Fibroblast of skin of right biceps (primary cell): ENCODE measurements at places on chromosomes 5 and 9.
A peak's percentile ranks its signal among the peaks of the same experiment; 100 is the strongest.

DNA sequence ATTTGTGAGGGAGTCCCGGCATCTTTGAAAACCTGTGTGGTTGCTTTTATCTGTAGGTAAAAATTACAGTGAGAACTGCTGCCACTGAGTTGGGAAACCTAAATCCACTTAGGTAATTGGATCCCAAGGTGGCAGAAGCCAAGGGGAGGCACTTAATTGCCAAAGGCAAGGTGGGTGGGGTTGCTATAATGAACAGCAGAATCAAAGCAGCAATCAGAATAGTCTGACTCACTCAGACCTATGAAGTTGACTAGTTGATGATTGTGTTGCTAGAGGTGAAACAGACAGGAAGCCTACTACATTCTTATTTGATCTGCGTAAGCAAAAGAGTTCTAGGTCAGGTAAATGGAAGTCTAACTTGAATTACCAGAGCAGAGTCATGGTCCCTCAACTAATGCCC lies 17.3 kb upstream of the BICD2 start:
- DNase-seq: no peak

- DNase-seq: no peak
Observed at GRCh38 chr9:126501383-126502331, 112.1 kb upstream of the LMX1B start.

GRCh38 chr9:37746448-37747270 lies 6.9 kb upstream of the TRMT10B start:
- peak; percentile 21 for DNase-seq

GRCh38 chr9:135455401-135456030 lies 24.1 kb upstream of the PPP1R26 start:
- no peak for DNase-seq

GRCh38 chr5:40984884-40985283 lies 75.6 kb downstream of the C7 start:
- peak; percentile 27 for DNase-seq

GRCh38 chr9:128249908-128250838 lies 25.6 kb downstream of the GOLGA2 start:
- peak; percentile 69 for DNase-seq

GRCh38 chr5:22102823-22103359 lies 750.3 kb downstream of the CDH12 start:
- no peak for DNase-seq

- DNase-seq: peak; percentile 31
Observed at GRCh38 chr9:127451858-127452656, 747 bp downstream of the LRSAM1 start.

GRCh38 chr5:124342584-124342983 lies 403.9 kb downstream of the ZNF608 start:
- DNase-seq: no peak

GRCh38 chr5:88952996-88953643 lies 70.1 kb upstream of the MEF2C start:
- DNase-seq: no peak

- no peak for DNase-seq
Observed at GRCh38 chr9:108708448-108708847, 147.3 kb downstream of the ACTL7B start.

- DNase-seq: no peak
Observed at GRCh38 chr9:27627188-27627564, 53.9 kb upstream of the C9orf72 start.

GRCh38 chr5:86570427-86571083 lies 47.2 kb upstream of the COX7C start:
- no peak for DNase-seq

DNA sequence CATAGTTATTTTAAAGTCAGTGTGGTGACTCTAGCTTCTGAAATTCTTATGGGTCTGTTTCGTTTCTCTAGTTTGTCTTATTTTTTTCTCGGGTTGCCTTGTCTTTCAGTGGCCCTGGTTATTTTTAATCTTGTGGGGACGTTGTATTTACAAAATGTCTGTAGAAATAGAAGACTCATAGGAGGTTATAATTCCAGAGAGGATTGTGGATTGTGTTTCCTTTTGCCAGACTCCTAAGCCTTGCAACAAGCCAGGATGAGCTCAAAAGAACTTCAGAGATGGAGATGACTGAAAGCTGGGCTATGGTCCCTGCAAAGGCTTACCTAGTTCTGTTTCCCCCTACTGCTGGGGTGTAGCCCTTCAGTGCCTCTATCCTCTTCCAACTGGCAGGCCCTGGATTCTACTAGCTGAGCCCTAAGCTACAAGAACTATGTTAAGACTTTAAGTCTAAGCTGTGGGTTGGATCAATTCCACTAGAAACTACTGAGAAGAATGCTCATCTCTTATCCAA lies 32.2 kb upstream of the LECT2 start:
- peak; percentile 58 for DNase-seq

DNA sequence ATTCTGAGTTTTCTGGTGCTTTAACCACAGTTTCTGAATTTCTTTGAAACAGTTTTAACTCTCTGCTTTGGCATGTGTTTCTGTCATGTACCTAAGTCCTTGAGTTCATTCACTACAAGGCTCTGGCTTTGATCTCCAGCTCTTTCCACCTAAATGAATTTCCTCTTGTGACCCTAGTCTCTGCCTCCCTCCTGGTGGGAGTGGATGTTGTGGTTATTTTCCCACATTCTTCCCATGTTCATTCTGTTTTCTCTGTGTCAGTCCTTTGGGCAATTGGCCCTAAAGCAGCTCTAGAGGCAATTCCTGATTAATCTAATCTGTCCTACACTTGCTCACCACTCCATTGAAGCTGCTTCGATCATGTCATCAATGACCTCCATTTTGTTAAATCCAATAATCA lies 28.4 kb upstream of the DPYSL3 start:
- DNase-seq: peak; percentile 15

- peak; percentile 70 for DNase-seq
Observed at GRCh38 chr5:112779531-112779930, 41.8 kb downstream of the APC start.

DNA sequence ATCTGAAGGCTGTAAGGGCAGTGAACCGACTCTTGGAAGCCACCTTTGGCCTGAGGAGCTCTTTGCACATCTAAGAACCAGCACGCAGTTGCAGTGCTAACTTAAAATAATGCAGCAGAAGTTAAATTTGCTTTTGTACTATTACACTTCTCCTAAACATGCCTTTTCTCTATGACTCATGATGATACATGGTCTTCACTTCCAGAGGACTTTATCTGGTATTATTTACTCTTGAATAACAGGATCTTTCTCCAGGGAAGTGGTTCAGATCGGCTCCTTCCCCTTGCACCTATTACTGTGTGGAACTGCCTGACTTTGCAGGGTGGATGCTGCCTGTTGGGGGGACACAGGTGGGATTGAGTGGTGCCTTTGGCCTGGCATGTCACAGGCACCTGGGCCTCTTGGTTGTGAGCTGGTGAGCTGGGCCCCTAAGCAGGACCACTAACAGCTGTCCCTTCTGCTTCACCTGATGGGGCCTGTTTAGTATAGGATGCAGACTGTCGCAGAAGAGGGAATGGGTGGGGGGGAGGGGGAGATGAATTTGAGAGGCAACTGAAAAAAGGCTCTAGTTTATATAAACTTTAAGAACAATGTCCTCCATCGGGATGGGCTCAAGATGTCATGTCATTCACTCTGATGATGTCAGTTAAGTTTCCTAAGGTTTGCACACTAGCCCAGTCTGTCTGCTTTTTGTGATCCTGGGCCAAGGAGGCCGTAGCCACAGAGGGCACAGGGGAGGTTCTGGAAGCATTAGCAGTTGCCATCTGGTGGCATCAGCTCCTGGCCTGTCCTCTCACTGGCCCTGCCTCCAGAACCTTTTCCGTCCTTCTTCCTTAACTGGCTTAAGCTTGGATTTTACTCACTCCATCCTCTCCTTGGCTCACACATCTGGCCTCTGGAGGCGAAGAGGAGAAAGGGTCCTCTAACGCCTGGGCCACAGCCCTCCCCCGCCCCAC lies 33.9 kb upstream of the GABBR2 start:
- peak; percentile 58 for DNase-seq

DNA sequence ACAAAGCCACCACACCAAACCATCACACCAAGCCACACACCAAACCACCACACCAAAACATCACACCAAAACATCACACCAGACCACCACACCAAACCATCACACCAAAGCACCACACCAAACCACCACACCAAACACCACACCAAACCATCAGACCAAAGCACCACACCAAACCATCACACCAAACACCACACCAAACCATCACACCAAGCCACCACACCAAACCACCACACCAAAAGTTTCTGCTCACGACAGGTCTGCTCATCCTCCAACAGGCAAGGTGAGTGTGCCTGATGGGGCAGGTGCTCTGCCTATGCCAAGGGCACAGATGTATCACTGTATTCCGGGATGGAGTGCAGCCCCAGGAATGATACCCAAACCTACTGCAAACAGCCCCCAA lies 87.9 kb upstream of the FSTL4 start:
- DNase-seq: no peak

GRCh38 chr9:91307279-91307678 lies 54.4 kb downstream of the AUH start:
- no peak for DNase-seq

GRCh38 chr5:150582241-150583109 lies 58.0 kb upstream of the SYNPO start:
- DNase-seq: peak; percentile 83

DNA sequence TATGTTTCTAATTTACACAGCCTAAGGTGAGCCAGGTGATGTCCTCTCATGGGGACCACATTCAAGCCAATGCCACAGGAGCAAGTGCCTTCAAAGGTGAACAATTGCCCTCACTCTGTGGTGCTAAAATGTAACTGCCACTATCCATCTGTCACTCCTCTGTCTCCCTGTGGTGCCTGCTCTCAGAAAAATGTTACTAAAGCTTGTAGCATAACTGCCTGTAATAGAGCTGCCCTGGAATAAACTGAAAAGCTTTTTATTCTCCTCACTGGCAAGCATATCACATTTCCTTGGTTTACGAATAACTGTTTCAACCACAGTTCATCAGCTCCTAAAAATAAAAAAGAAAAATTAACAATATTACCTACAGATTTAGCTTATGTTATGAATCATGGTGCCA lies 142.4 kb downstream of the ST8SIA4 start:
- DNase-seq: peak; percentile 5

DNA sequence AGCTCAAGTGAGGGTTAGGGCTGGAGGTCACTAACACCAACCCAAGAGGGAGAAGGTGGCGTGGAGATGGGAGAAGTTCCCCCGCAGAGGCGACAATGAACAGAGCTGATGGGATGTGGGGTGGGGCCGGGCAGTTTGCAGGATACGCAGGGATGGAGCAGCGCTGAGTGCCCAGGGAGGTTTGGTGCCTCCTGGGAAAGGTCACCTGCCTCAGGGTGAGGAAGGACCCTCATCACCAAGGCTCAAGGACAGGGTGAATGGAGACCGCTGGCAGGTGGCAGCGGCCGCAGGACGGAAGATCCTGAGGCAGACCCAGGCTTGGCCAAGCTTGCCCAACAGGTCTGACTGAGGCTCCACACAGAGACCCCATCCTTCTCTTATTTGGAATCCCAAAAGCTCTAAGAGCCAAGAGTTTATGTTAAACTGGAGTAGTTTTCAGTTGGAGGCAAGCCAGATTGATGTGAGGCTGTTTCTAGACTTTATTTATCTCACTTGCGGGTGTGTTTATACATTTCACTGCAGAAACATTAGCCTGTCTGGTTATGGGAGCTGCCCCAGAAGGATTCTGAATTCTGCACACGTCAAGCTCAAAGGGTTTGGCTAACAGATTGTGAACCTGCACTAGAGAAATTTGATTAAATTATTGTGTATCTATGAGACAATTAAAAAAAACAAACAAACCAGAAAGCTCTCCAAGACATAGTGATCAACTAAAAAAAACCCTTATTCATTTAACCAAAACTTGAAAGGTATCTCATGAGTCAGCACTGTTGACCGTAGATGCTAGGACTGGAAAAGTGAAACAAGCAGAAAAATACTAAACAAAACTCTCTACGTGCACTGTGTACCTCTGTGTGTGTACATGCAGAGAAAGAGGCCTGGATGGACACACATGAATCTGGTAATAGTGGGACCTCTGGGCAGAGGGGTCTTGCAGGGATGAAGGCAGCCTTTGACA lies 146.2 kb upstream of the PHYKPL start:
- no peak for DNase-seq

DNA sequence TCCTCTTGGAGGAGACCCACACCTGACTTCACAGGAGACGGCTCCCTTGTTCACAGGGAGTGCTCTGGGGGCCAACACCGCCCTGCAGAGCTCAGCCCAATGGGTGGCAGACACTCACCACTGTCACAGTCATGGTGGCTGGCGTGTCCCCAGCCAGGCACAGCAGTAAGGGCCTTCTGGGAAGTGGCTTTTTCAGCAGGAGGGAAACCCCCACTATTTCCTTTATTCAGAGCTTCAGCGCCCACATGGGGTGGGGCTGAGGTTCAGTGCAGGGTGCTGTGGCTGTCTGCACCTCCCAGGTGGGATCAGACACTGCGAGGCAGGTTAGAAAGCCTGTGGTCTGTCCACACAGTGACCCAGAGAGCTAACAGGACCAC lies 3.6 kb upstream of the SNAPC4 start:
- no peak for DNase-seq

DNA sequence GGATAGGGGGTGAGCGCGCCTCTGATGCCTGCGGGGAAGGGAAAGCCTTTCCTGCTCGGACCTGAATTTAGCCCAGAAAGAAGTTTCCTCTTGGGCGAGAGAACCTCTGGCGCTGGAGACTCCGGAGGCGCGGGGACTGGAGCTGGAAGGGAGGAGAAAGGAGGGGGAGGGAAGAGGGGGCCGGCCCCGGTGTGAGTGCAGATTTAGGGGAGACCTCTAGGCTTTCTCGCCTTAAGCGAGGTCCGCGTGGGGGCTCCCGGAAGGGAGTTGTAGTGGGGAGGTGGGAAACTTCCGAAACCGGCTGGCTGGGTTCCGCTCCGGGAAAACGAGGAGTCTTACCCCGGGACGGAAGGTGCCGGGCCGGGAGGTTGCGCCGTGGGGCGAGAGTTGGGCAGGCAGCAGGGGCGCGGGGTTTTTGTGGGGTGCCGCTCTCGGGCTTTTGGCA lies 1.3 kb downstream of the PCSK5 start:
- DNase-seq: no peak

DNA sequence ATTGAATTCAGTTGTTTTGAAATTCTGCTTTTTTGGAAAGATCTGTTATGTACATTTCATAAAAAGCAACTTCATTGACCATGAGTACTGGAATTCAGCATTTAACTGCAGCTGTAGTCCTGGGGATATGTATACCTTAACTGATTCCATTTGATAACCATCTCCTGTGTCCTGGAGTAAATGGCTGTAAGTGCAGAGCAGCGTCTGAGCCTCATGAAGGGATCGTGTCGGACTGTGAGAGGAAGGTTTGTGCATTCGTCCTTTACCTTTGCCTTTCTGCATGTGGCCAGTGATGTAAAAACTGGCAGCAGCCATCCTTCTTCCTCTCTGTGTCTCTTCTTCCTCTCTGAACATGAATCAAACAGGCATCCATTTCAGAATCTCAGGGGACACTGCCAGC lies 287.2 kb downstream of the FANCC start:
- DNase-seq: no peak
